ENCODE measurements at places on chromosomes 16 and 17. TPM values are rescaled to one million over a fixed set of nuclear protein-coding genes. Genes with fewer than 3 reads are reported as not detected.

The CDYL2 gene
- total RNA-seq, result 0.46 TPM

The ACSM2A gene
- total RNA-seq, result not detected

The RND2 gene
- 0.15 TPM for total RNA-seq

The SCIMP gene
- not detected for total RNA-seq

The KRT25 gene
- total RNA-seq, result not detected

The WWP2 gene
- 21.3 TPM for total RNA-seq
